ENCODE measurements at places on chromosomes 1 and 21.

DNA sequence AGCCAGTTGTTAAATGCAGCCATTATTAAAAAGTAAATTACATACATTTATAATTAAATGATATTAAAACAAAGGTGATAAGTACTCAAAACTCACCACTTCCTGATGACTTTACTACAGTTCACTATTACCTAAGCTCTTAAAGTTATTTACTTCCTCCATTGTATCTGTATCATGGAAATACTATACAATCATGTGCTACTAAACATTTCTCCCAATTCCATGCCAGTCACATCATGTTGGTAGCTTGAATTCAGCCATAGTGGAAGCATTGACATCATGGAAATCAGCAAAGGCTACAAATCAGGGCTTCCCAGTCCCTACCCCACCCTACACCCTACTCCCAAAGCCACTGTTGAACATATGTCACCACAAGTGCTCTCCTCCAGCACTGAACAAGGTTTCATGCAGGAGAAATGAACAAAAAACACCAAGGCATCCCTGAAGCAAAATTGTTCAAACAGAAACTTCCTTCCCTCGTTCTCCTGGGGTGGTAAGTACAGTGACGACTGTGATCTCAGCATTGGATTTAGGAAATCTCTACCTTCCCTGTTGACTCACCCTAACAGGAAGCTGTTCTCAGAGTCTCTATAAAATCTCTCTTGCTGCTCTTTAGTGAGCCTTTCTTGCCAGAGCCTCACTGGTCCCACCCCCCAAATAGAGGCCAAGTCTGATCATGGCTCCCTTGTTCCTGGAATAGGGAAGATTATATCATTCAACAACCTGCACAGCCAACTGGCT lies 12.7 kb downstream of the VSIG8 start:
- no peak for DNase-seq

- DNase-seq = no peak
Observed at GRCh38 chr1:116759636-116760035, 5.4 kb downstream of the CD2 start.

DNA sequence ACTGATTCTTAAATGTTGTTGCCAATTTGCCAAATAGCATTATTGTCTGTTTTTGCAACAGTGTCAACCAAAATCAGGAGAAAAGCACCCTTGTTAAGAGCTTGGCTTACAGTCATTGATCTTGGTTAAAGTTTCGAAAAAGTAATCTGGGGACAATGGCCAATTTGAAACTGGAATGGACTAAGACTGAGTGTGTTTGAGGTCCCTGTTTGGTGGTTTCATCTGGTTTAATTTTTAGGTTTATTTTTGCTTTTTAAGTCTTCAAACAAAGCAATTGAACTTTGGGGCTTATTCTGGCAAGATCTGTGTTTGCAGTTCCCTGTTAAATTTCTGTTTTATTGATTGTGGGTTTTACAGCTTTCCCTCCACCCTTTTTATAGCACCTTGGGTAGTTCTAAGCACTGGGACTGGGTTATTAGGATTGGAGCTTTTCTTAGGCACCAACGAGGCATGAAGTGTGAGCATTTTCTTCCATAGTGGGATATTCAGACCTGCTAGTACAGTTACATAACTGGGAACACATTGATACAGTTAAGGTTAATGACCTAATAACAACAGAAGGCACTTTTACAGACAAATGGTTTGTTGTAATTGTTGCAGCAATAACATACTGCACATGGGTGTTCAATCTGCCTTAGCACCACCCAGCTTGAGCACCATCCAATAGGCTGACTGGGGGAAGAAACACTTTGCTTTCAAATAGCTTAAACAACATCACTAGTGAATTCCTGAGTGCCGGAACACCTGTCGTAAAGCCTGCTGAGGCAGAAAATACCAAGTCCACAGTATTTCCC lies 40.6 kb upstream of the MAP10 start:
- no peak for DNase-seq

- DNase-seq = peak; percentile 98
Observed at GRCh38 chr1:45686288-45687013, at the start of gene GPBP1L1. TSS of gene GPBP1L1 (minus strand) at chr1:45686533. CDS start at chr1:45659087, 27,446 bp downstream.

GRCh38 chr1:61494000-61494399 lies 230.9 kb downstream of the TM2D1 start:
- no peak for DNase-seq

- DNase-seq = peak; percentile 68
Observed at GRCh38 chr1:86774305-86775295, 70.2 kb downstream of the SH3GLB1 start.

DNA sequence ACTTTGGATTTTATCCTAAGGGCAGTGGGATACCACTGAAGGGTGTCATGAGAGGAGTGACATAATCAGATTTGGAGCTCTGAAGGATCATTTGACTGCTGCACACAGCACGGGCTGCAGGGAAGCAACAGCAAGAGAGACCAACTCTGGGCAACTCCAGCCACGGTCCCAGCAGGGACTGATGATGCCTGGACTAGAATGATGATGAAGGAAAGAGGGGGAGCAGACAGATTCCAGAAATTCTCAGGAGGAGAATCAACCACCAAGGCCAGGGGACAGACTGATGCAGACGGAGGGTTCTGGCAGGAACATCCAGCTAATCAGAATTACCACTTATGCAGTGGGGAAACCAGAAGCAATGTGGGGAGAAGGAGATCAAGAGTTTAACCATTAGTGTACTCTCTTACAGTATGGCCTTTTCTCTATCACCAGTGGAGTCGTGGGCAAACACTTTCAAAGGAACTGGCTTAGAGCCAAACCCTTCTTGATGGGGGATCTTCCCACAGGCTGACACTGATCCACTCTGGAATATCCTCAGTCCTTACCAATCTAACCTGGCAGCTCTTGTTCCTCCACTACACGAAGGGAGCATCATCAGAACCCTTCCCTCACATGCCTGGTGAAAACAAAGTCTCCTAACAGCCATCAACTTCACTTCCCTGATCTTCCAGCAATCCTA lies 3.3 kb downstream of the URB1 start:
- no peak for DNase-seq

GRCh38 chr1:116375148-116375886 lies 2.3 kb downstream of the ATP1A1 start:
- DNase-seq = no peak

GRCh38 chr1:25820247-25821111 lies 725 bp downstream of the MTFR1L start:
- peak; percentile 31 for DNase-seq

DNA sequence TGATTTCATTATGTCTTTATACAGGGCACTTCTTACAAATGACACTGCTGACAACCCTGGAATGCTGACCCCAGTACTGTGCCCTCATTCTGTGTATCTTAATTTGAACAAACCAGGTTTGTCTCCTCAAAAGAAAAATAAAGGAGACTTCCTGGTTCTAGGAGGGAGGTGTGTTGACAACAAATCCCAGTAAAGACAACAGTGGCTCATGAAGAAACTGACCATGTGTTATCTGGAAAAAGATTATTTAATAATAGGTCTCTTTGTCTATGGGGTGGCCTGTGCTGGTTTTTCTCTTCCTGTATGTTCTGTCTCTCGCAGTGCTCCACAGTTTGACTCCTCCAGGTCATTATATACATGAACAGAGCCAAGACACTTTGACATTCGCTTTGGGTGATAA lies 454.6 kb downstream of the LMO4 start:
- DNase-seq = no peak

- DNase-seq = peak; percentile 58
Observed at GRCh38 chr1:15207829-15208429, 39.1 kb upstream of the FHAD1 start.

- peak; percentile 88 for DNase-seq
Observed at GRCh38 chr1:225877580-225877979, 4.6 kb downstream of the TMEM63A start.

DNA sequence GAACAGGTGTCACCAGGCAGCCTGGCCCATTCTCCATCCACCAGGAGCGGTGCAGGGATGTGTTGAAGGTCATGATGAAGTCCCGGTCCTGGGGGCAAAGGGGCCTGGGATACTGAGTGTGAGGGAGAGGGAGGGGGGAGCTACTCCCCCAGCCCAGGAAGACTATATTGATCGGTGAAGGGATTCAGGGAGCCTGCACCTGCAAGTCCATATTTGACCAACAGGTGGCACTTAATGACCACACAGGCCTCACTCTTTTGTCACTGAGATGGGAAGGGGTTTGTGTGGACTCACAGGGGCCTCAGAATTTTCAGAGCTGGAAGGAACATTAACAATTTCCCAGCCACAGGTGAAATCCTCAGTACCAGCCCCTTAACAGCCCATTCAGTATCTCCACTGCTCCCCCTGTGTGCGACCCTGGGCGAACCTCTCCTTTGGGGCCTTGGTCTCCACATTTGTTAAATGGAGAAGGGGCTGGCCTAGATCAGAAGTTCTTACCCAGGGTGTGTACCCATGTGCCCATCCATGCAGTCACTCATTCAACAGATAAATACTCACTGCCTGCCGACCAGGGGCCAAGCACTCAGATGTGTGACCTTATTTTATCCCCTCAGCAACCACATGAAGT lies 55.6 kb downstream of the NKAIN1 start:
- DNase-seq = peak; percentile 66

DNA sequence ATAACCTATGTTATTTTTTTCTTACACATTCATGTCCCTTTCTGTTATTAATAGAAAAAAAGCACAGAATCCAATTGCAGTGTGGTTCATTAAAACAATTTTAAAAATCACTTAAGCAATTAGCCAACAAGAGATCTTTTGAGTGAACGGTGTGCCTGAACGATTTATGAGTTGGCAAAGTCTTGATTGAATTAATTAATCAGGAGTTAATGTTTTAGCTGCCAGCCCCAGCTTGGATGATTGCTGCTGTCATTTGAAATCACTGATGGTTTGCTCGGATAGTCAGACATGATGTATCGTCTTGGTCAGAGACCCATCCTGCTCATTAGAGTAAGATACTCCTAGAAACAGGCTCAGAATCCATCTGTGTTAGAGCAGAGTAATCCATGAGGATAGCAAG lies 158.3 kb upstream of the GALNT2 start:
- no peak for DNase-seq

DNA sequence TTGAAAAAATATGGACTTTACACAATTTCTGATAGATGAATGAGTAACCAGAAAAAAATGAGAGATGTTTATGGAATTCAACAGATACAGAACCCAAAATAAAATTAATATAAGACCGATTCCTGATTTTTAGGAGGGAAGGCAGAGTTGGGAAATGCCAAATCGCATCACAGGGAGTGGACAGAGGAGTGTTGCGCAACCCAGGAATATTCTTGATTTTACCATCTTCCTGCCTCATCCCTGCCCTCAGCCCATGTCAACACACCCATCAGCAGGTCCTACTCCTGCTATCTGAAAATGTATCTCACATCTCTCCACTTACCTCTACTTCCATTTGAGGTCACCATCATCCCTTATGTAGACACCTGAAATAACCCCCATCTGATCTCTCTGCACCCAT lies 221.0 kb downstream of the DSCAM start:
- no peak for DNase-seq

DNA sequence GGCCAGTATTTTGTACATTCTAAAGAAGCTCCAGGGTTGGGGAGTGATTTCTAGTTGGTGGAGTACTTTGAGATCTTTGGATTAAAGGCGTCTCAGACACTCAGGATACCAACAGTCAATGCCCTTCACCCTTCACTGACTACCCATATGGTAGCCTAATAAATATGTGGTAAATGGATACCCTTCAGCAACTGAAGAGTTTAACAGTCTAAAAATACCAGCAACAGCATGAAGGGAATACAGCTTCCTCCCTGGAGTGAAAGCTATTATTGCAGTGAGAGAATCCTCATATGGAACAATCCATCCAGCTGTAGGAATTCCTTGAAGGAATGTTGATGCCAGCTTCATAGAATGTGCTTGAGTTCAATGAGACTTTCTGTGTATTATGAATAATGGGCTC lies 26.8 kb downstream of the DNAJC11 start:
- DNase-seq = no peak

DNA sequence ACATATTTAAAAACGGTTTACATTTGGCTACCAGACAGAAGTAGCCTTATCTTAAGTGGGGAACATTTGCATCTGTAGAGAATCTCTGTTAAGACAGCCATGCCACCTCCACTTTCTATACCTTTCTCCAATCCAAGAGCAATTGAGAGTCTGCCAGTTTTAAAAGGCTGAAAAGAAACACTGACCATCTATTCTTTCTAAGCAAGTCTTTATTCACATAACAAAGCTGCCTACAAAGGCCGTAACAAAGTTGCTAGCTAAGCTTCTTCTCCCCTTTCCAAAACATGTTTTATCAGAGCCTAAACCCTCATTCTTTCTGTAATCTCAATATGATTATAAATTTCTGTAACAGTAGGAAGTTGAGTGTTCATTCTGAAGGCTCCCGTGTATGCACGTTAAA lies 1078.3 kb downstream of the NCAM2 start:
- no peak for DNase-seq

- no peak for DNase-seq
Observed at GRCh38 chr1:63127376-63127775, 195.0 kb upstream of the FOXD3 start.

DNA sequence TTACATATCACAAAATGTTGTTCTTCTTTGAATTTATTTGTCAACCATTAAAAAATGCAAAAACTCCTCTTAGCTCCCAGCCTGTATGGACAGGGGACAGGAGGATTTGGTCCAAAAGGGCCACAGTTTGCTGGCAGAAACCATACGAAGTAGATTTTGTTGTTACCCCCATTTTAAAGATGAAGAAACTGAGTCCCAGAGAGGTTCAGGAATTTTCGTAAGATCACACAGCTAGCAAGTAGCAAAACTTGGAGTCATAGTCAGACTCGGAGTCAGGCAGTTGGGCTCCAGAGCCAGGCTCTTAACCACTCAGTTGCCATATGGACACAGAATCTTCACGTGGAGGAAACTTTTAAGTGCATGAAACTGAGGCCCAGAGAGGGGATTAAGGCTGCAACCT lies 91.4 kb downstream of the TAS1R2 start:
- no peak for DNase-seq

GRCh38 chr1:219247441-219247840 lies 73.8 kb downstream of the LYPLAL1 start:
- DNase-seq = no peak

- DNase-seq = no peak
Observed at GRCh38 chr1:15510611-15511405, 13.2 kb downstream of the CASP9 start.

GRCh38 chr1:24483441-24483840 lies 19.2 kb upstream of the RCAN3 start:
- DNase-seq = no peak

DNA sequence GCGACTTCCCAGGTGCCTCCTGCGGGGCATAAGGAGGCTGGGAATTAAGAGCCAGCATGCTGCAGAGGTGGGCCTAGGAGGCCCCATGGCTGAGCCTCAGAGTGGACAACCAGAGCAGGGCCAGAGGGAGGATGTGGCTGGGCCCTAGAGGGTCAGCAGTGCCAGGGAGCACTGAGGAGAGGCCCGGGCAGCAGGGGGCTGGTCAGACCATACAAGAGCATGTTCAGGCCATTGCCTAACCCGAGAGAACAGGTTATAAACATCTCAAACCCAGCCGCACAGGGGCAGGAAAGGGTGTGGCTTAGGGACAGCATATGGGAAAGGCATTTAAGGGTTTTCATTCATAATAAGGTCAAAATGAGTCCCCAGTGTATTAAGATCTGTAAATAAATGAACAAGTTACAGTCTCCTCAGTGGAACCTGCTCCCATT lies 51.1 kb downstream of the IER5 start:
- DNase-seq = peak; percentile 40
